ENCODE measurements at places on chromosomes 7 and 10.

DNA sequence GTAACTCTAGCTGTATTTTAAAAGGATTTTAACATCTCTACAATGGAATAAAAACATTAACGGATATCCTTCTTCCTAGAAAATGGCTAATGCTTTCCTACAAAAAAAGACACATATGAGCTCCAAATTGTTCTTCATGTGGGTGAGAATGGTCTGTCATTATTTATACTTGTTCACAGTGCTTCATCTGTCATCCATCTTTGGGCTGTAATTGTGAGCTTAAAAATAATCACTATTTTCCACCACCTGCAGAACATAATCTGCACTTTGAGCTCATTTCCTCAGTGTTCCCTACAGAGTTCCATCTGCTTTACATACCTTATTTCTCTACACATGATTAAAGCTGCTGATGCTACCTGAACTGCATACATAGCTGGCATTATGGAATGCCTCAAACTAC lies 979.1 kb upstream of the C7orf33 start:
- no peak for DNase-seq

DNA sequence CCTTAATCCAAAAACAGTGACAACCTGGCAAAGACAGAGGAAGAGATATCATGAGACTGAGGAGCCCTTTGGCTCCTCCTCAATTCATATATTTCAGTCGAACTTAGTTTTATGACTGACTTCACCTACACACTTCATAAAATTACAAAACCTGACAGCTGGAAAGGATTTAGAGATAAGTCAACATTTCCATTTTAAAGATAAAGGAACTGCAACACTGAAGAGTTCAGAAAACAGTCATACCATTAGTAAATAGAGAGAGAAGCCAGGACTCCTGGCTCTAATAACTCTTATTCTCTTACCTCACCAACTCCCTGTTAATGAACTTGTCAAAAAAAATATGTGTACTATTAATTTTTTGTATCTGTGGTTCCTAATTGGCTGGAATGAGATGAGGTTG lies 141.0 kb upstream of the COL1A2 start:
- no peak for DNase-seq

- no peak for DNase-seq
Observed at GRCh38 chr7:33458581-33458980, 329.2 kb downstream of the BBS9 start.

GRCh38 chr7:18265611-18266281 lies 229.8 kb upstream of the HDAC9 start:
- DNase-seq, result no peak

DNA sequence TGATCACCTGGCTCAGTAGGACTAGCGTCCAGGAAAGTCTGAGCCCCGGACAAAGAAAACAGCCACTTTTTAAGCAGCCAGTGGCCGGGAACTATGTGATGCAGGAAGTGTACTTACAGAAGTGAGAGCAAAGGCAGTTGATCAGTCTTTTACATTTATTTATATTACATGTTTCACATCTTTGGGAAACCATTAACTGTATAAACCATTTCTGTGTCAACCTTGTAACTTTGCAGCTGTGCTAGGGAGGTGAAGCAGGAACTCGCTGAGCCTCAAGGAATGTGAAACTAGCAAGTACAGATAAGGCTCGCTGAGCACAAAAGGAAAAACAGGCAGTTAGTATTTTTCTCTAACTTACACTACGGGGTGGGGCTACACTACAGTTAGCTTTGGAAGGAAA lies 39.9 kb upstream of the HECW1 start:
- DNase-seq, result no peak

Data from Daoy (cell line).